Kidney (tissue), 22 donors: ENCODE measurements at places on chromosomes 3 and 15. TPM values are rescaled to one million over a fixed set of nuclear protein-coding genes. Genes with fewer than 3 reads are reported as not detected.

The GOLGA8M gene
- 4.9 TPM for total RNA-seq

The SUCLG2 gene
- 62.8 TPM for total RNA-seq

The AHSG gene
- total RNA-seq: not detected

The PCOLCE2 gene
- total RNA-seq: 1.9 TPM

The TMEM266 gene
- total RNA-seq: 0.72 TPM

The HES1 gene
- total RNA-seq: 44.3 TPM

The NLGN1 gene
- total RNA-seq: 19.4 TPM

The CYP8B1 gene
- 10.4 TPM for total RNA-seq
